GM12878 (cell line): ENCODE measurements at places on chromosomes 5 and 9.
A peak's percentile ranks its signal among the peaks of the same experiment; 100 is the strongest.

GRCh38 chr5:53265043-53265442 is 155.5 kb upstream of the MOCS2 start:
- no peak for DNase-seq
- H3K36me3 ChIP-seq: no peaks in the 10 kb centered on the region
- H3K27me3 ChIP-seq: no peaks in the 10 kb centered on the region
- no peaks in the 10 kb centered on the region for H3K4me1 ChIP-seq

DNA sequence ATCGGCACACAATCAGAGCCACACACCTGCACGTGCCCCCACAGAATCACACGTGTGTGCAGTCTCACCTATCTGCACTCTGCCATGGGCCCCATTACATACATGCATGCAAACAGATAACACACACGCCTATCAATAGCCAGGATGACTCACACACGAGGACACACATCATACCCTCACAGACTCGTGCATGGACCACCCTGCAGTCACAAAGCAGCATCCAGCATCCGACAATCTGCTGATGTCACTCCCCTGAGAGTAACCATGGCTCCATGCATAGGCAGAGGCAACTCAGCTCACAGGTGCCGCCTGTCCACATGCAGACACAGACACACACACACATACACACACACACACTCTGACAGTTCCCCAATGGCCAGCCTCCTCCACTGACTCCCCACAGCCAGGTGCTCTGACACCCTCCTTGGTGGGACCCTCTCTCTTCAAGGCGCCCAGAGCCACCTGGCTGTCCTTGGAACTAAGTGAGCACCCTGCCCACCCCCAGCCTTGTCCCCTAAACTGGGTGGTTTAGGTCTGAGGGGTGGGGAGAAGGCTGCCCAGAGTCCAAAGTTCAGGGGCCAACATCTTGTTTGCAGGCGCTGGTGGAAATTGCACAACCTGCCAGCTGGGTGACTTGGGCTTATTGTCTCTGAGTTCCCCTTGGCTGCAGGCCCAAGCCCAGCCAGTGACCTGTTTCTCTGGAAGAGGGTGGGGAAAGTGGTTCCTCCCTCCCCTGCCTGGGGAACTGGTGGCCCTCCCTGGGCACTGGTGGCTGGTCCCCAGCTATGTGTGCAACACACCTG is 34.6 kb upstream of the NEK6 start:
- H3K4me3 ChIP-seq: no peak overlapping the region
- H3K27ac ChIP-seq: no peak overlapping the region
- no peaks in the 10 kb centered on the region for H3K36me3 ChIP-seq

DNA sequence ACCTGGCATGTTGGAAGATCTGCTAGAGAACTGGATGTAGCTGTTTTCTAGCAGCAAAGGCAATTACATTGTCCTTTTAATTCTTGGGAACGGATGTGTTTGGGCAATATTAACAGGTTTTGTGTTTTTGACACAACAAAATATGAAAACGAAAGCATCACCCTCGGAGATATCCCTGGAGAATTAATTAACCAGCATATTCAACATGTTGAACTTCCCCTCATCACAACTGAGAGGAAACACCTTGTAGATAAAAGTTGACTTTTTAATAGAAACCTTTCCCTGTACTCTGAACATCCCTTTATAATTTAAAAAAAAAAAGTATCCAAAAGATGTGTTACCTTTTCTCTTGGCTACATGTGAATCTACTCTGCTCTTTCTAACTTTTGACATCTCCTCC is 13.0 kb downstream of the SEMA6A start:
- no peak overlapping the region for H3K4me3 ChIP-seq
- no peaks in the 10 kb centered on the region for H3K36me3 ChIP-seq
- H3K27ac ChIP-seq: no peak overlapping the region
- H3K27me3 ChIP-seq: no peaks in the 10 kb centered on the region
- DNase-seq: no peak
- no peaks in the 10 kb centered on the region for H3K4me1 ChIP-seq

GRCh38 chr5:173452119-173452905 is 124.1 kb upstream of the STC2 start:
- H3K36me3 ChIP-seq: no peaks in the 10 kb centered on the region
- no peak overlapping the region for H3K27ac ChIP-seq
- H3K4me1 ChIP-seq: no peaks in the 10 kb centered on the region
- H3K4me3 ChIP-seq: no peak overlapping the region
- DNase-seq: no peak

GRCh38 chr9:100426530-100427365 is at the start of gene MSANTD3:
TSS of gene MSANTD3 (plus strand) at chr9:100427143. CDS start at chr9:100441939, 14,796 bp downstream.
- H3K4me1 ChIP-seq: peaks cover 12% of the 10 kb centered on the region
- H3K27ac ChIP-seq: 0 out of 2 replicates have a peak within 1 kb of the TSS, but pooled peaks have one; percentile 25
- peak within 1 kb of the TSS; percentile 76 for H3K4me3 ChIP-seq
- H3K27me3 ChIP-seq: no peaks in the 10 kb centered on the region

DNA sequence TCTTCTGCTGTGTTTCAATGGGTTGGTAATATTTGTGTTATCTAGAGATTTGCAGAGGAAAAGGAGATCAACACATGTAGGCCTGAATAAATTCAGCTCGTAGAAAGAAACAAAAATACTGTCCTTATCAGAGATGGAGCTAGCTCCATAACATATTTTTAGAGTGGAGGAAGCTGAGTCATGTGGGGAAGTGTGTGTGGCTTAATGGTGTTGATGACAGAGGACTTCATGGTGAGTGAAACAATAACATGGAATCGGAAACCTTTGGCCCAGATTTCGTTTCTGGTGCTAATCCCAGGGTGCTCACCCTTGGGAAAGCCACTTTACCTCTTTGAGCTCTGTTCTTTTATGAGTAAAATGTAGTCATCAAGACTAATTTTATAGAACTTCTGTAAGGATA is 825.0 kb downstream of the TLR4 start:
- no peaks in the 10 kb centered on the region for H3K27me3 ChIP-seq
- DNase-seq: no peak
- no peaks in the 10 kb centered on the region for H3K36me3 ChIP-seq
- no peak overlapping the region for H3K27ac ChIP-seq

GRCh38 chr9:120186276-120186675 is 393.7 kb downstream of the CDK5RAP2 start:
- no peaks in the 10 kb centered on the region; the same call in 1 of the 2 replicates for H3K27me3 ChIP-seq
- DNase-seq: no peak
- H3K4me3 ChIP-seq: no peak overlapping the region
- H3K36me3 ChIP-seq: no peaks in the 10 kb centered on the region

GRCh38 chr5:53069626-53070025 is 39.9 kb downstream of the MOCS2 start:
- no peaks in the 10 kb centered on the region for H3K36me3 ChIP-seq
- no peak for DNase-seq
- H3K4me1 ChIP-seq: no peaks in the 10 kb centered on the region

GRCh38 chr5:73757416-73757815 is 131.4 kb downstream of the ARHGEF28 start:
- DNase-seq: no peak
- no peaks in the 10 kb centered on the region for H3K27me3 ChIP-seq
- no peaks in the 10 kb centered on the region for H3K4me1 ChIP-seq
- H3K36me3 ChIP-seq: no peaks in the 10 kb centered on the region

DNA sequence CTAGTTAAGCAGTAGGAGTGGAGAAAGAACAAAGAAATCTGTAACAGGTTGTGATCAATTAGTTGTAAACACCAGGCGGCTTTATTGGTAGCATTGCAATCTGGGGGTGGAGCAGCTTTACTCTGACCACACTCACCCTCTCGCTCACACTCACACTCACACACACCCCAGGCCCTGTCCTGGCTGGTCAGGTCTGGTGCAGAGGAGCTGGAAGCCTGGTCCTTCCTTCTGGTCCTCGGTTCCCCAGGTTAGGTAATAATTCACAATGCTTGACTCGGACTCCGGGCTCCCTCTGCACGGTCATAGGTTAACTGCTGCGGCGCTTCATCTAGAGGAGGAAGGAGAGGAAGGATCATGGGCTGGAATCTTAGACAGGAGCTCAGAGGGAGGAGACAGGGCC is 1.6 kb downstream of the CCL19 start:
- DNase-seq: no peak
- peaks cover 16% of the 10 kb centered on the region for H3K4me1 ChIP-seq
- no peaks in the 10 kb centered on the region for H3K36me3 ChIP-seq
- no peak overlapping the region for H3K4me3 ChIP-seq
- H3K27ac ChIP-seq: no peak overlapping the region

GRCh38 chr5:14471507-14471906 is 110.1 kb upstream of the OTULINL start:
- no peak for DNase-seq
- no peak overlapping the region for H3K4me3 ChIP-seq
- no peaks in the 10 kb centered on the region for H3K27me3 ChIP-seq
- H3K4me1 ChIP-seq: no peaks in the 10 kb centered on the region
- H3K36me3 ChIP-seq: peaks cover 13% of the 10 kb centered on the region

DNA sequence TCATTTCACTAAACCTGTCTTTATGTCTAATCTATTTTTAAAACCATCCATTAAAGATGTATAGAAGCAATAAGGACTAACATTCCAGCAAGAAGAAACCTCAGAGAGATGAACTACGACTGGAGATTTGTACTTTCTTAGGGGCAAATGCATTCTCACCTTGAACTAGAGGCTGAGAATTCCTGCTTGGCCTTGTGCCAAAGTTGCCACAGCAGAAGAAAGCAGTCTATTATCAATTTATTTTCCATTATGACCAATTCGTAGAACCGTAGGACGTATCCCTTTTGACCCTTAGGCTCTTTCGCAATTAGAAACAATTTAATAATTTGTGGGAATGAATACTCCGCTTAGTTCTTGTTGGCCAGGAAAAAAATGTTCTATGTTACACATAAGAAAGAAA is 1647.4 kb upstream of the CDH9 start:
- no peak overlapping the region for H3K4me3 ChIP-seq
- H3K27me3 ChIP-seq: no peaks in the 10 kb centered on the region
- no peak overlapping the region for H3K27ac ChIP-seq
- DNase-seq: no peak
- no peaks in the 10 kb centered on the region for H3K4me1 ChIP-seq
- no peaks in the 10 kb centered on the region for H3K36me3 ChIP-seq

DNA sequence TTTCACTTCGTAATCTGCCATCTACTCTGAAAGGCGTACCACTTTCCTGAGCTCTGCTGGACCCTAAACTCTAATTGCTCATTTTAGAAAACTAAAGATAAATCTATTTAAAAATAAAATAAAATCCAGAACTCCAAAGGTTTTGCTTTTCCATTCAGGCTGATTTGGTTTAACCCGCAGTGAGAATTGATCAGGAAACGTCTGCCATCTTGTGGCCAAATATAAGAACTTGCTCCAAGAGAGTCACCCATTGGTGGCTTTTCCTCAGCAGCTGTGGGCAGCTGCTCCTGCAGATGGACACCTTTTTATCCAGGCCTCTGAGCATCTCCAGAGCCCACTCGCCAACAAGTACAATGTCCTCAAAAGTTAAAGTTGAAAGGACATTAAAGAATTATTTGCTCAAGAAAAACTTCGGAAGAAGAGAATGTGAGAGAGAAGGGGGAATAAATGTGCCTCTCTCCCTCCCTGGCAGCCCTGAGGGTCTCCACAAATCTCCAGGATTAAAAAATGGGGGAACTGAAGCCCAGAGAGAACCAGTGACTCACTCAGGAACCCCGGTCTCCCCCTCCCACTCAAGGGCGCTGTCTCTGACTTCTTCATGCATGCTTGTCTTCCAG is 4.1 kb downstream of the SAXO1 start:
- H3K27me3 ChIP-seq: no peaks in the 10 kb centered on the region
- H3K36me3 ChIP-seq: no peaks in the 10 kb centered on the region
- no peak overlapping the region for H3K4me3 ChIP-seq
- H3K4me1 ChIP-seq: peaks cover 3% of the 10 kb centered on the region; the same call in 1 of the 2 replicates
- no peak for DNase-seq

DNA sequence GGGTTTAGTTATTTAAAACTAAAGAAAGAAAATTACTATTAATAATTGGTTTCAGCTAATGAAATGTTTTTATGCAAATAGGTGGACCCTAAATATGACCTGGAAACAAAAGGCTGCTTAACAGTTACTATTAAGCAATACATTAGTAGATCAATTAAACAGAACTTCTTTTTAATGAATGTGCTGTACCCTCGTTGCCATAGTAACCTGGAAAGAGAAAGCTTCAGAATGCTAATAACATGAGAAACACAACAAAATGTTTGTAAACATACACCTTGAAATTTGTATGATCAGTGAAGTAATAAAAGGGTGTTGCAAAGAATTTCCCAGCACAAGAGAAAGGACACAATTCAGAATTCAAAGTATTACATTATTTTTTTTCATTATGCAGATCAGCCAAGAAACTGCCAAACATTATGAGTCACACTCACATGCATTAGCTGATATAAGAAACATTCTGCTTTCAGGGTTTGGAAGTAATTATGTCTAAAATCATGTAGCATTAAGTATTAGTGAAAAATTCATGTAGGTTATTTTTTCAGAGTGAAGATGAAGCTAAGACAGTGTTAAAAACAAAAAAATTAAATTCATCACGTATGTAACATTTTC is 348.3 kb downstream of the ISL1 start:
- no peak for DNase-seq
- no peaks in the 10 kb centered on the region for H3K27me3 ChIP-seq
- H3K36me3 ChIP-seq: no peaks in the 10 kb centered on the region

DNA sequence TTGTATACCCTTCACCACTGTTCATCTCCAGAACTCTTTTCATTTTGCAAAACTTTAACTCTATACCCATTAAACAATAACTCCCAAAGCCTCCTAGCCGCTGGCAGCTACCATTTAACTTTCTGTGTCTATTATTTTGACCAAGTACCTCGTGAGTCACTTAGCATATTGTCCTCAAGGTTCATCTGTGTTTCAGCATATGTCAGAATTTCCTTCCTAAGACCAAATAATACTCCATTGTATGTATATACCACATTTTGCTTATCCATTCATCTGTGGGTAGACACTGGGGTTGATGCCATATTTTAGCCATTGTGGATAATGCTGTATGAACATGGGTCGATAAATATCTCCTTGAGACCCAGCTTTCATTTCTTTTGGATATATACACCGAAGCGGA is 17.4 kb downstream of the ERBIN start:
- no peaks in the 10 kb centered on the region for H3K27me3 ChIP-seq
- H3K4me1 ChIP-seq: no peaks in the 10 kb centered on the region
- H3K27ac ChIP-seq: no peak overlapping the region
- DNase-seq: no peak
- no peaks in the 10 kb centered on the region for H3K36me3 ChIP-seq

DNA sequence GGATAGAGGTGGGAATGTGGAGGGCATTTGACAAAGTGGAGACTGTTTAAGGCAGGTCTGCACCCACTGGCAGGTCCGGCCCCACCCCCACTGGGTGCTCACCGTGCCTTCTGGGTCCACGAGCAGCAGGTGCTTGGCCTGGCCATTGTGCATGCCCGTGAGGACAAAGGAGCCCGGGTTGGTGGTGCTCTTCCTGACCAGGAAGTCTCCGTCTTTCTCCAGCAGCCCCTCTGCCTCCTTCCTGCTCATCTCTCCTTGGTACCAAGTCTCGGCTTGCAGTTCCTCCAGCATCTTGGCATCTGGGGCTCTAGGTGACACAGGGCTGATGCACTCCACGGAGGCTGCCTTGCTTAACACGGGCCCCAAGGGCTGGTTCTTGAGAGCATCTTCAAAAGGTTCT is 46.6 kb downstream of the S1PR3 start:
- no peaks in the 10 kb centered on the region for H3K36me3 ChIP-seq
- H3K27me3 ChIP-seq: no peaks in the 10 kb centered on the region; the same call in 1 of the 2 replicates
- H3K4me3 ChIP-seq: no peak overlapping the region
- no peak for DNase-seq

- no peaks in the 10 kb centered on the region for H3K4me1 ChIP-seq
- no peaks in the 10 kb centered on the region; the same call in 1 of the 2 replicates for H3K27me3 ChIP-seq
- H3K4me3 ChIP-seq: no peak overlapping the region
- no peak overlapping the region for H3K27ac ChIP-seq
- no peak for DNase-seq
Measured at GRCh38 chr9:87193925-87194868, 246.9 kb upstream of the GAS1 start.

GRCh38 chr5:64786372-64786771 is 17.6 kb downstream of the CWC27 start:
- H3K27ac ChIP-seq: no peak overlapping the region
- no peaks in the 10 kb centered on the region for H3K4me1 ChIP-seq
- no peak overlapping the region for H3K4me3 ChIP-seq
- DNase-seq: no peak
